Hepatocyte (in vitro differentiated cells): ENCODE measurements at places on chromosomes 1 and 21. TPM values are rescaled to one million over a fixed set of nuclear protein-coding genes. Genes with fewer than 3 reads are reported as not detected.

EPHA8 gene
- not detected in 2 replicates for total RNA-seq

- H3K27ac ChIP-seq, result no peak overlapping the region
- peaks cover 23% of the 10 kb centered on the region for H3K4me1 ChIP-seq
- DNase-seq, result peak; percentile 10
- no peak overlapping the region for H3K4me3 ChIP-seq
- no peaks in the 10 kb centered on the region for H3K36me3 ChIP-seq
- no peaks in the 10 kb centered on the region for H3K27me3 ChIP-seq
These were observed 5.8 kb downstream of the DCAF8 start for GRCh38 chr1:160256396-160257046.

DARS2 gene
- total RNA-seq, result 17.4 and 17.7 TPM in 2 replicates

DNA sequence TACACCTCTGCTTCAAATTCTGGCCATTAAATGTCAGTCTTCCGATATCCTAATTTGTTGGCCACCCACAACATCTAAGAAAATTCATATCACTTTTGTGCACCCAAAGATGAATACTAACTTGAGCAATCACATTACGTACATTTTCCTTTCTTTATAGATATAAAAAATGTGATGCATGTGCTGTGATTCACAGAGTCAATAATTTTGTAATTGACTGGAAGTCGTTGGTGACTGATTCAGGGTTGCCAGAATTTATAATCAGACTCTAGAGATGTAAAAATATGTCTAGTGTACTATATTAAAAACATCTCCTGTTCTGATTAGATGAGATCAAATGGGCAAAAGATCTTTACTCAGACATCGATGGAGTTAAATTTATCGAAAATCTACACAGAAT is 150.0 kb upstream of the KCTD3 start:
- no peaks in the 10 kb centered on the region for H3K36me3 ChIP-seq
- H3K4me1 ChIP-seq, result no peaks in the 10 kb centered on the region
- no peak overlapping the region for H3K4me3 ChIP-seq
- H3K27me3 ChIP-seq, result no peaks in the 10 kb centered on the region

FCRL5 gene
- total RNA-seq, result not detected in 2 replicates

- no peaks in the 10 kb centered on the region for H3K27me3 ChIP-seq
- DNase-seq, result no peak
- no peaks in the 10 kb centered on the region for H3K4me1 ChIP-seq
These were observed 66.9 kb downstream of the PCNT start for GRCh38 chr21:46390603-46391545.

- DNase-seq, result no peak
- peaks cover 4% of the 10 kb centered on the region for H3K4me1 ChIP-seq
- no peak overlapping the region for H3K27ac ChIP-seq
- H3K4me3 ChIP-seq, result no peak overlapping the region
- no peaks in the 10 kb centered on the region for H3K27me3 ChIP-seq
These were observed 62.9 kb downstream of the IFI44 start for GRCh38 chr1:78712467-78713051.

GRCh38 chr1:161718559-161719324 is 2.6 kb upstream of the FCRLB start:
- no peaks in the 10 kb centered on the region for H3K36me3 ChIP-seq
- no peaks in the 10 kb centered on the region for H3K4me1 ChIP-seq
- DNase-seq, result no peak
- H3K27me3 ChIP-seq, result peaks cover 7% of the 10 kb centered on the region
- H3K27ac ChIP-seq, result no peak overlapping the region

DNA sequence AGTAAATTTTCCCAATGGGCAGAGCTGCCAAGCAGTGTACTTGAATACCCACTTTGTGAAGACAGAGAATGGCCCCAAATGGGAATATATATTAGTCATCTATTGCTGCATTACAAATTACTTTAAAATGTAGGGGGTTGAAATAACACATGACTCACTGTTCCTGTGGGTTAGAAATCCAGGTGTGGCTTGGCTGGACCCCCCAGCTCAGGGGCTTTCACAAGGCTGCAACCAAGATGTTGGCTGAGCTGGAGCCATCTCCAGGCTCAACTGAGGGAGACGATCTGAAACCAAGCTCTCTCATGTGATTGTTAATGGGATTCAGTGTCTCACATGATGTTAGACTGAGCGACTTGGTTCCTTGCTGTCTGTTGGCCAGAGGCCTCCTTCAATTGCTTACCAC is 33.4 kb upstream of the ARHGAP29 start:
- no peaks in the 10 kb centered on the region for H3K36me3 ChIP-seq
- no peaks in the 10 kb centered on the region for H3K4me1 ChIP-seq
- DNase-seq, result no peak
- H3K27ac ChIP-seq, result no peak overlapping the region
